ENCODE measurements at places on chromosomes 4 and X.

DNA sequence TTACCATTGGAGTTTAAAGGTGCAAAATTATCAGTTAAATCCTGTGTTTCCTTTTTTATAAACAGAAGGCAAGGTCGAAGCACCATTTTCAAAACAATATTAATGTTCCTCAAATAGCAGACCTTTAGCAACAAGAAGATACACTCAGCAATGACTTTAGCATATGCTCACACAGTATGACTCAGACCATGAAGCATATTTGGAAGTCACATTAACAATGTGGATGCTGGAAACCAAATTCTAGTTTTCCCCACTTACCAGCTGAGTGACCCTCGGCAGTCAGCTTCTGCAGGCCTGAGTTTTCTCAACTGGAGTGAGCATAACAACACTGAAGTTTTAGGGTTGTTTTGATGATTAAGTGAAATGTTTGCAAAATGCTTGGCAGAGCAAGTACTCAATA, 130.5 kb downstream of the ANK2 start:
- no peaks in the 10 kb centered on the region for H3K36me3 ChIP-seq
- H3K4me1 ChIP-seq: peaks cover 10% of the 10 kb centered on the region
- H3K27ac ChIP-seq: peak overlapping the region; percentile 26

- no peaks in the 10 kb centered on the region for H3K4me1 ChIP-seq
- H3K27me3 ChIP-seq: no peaks in the 10 kb centered on the region
These were observed 568.5 kb downstream of the IQCM start for GRCh38 chr4:149247164-149247563.

- H3K27me3 ChIP-seq: no peaks in the 10 kb centered on the region
- H3K27ac ChIP-seq: no peak overlapping the region
- H3K4me3 ChIP-seq: no peak overlapping the region
These were observed 248.0 kb upstream of the ADAMTS3 start for GRCh38 chr4:72817012-72817411.

DNA sequence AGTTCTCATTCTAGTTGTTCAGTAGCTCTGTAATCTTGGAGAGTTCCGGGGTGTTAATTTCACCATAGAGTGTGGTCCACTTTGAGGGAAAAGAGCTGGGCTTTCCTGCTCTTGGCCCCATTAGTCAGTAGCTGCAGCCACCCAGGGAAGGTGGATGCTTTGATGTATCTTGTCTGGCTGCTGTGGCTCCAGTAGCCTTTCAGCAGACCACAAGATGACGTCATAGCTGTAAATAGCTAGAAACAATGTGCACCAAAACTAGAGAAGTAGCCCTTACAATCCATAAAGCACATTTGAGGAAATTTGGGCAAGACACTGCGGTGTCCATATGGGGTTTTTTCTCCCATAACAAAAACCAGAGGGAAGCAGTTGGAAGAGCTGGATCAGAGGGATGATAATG, 32.9 kb upstream of the PRPS2 start:
- no peaks in the 10 kb centered on the region for H3K27me3 ChIP-seq
- peak; percentile 8 for DNase-seq
- H3K27ac ChIP-seq: no peak overlapping the region
- no peaks in the 10 kb centered on the region for H3K4me1 ChIP-seq

DNA sequence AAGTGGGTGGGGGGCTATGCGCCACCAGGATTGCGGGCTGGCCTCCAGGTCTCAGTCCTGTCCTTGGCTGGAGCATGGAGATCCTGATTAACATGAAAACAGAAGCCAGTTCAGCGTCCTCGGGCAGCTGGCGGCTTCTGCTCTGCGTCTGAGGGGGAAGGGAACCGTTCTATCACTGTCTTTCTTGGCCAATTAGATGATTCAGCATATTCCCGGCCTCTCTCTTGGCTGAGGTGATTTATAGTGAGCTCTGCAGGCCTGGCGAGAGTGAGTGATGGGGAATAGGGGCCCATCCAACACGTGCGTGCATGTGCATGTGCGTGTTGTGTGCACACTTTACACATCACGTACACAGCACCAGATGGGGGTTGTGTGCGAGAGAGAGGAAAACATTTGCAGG, 145.8 kb upstream of the ATP6AP2 start:
- H3K4me3 ChIP-seq: no peak overlapping the region
- DNase-seq: peak; percentile 20
- H3K27ac ChIP-seq: no peak overlapping the region
- no peaks in the 10 kb centered on the region for H3K36me3 ChIP-seq
- H3K4me1 ChIP-seq: no peaks in the 10 kb centered on the region
- H3K27me3 ChIP-seq: no peaks in the 10 kb centered on the region

DNA sequence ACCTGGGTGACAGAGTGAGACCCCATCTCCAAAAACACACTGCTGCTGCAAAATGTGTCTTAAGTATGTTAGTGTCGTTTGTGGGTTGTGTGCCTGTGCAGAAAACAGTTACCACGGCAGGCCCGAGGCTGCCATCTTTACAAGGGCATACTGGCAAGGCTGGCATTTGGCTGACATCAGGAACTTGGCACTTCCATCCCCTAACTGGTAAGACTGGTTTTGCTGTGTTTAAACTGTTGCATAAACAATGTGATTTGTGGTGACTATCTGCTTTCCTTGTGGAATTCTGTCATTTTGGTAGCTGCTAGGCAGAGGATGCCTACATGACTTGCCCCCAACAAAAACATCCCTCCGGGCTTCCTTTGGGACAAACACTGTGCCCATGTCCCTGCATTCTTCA, 12.3 kb downstream of the LRP2BP start:
- no peak overlapping the region for H3K27ac ChIP-seq
- H3K27me3 ChIP-seq: no peaks in the 10 kb centered on the region
- 0 out of 2 replicates have a peak, but pooled peaks cover 6% of the 10 kb centered on the region for H3K36me3 ChIP-seq
- no peak for DNase-seq
- no peak overlapping the region for H3K4me3 ChIP-seq
- peaks cover 12% of the 10 kb centered on the region for H3K4me1 ChIP-seq

GRCh38 chr4:117664706-117665444, 369.4 kb upstream of the NDST3 start:
- H3K36me3 ChIP-seq: no peaks in the 10 kb centered on the region
- H3K4me3 ChIP-seq: no peak overlapping the region
- H3K4me1 ChIP-seq: no peaks in the 10 kb centered on the region
- no peaks in the 10 kb centered on the region for H3K27me3 ChIP-seq
- no peak for DNase-seq

DNA sequence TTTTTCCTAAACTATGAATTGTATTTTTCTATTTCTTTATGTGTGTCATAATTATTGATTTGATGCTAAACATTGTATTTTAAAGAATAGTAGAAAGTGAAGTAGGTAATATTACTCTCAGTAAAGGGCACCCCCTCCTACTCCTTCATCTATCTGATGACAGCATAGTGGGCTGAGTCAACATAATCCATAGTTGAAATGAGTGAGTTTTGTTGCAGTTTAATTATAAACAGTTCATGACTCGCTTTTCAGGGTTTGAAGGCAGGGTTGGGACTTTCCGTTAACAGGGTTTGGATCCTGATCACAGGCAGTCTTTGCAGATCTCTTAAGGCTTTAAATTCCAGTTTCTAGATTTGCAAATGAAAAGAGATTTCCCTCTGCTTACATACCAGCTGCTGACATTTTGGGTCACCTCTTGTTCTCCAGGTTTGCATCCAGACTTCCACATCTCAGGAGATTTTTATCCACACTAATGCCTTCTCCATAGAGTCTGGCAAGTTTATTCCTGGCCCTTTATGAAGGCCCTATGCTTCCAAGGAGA, 54.0 kb upstream of the TACR3 start:
- H3K4me1 ChIP-seq: no peaks in the 10 kb centered on the region
- no peak for DNase-seq
- H3K36me3 ChIP-seq: no peaks in the 10 kb centered on the region
- no peak overlapping the region for H3K4me3 ChIP-seq
- H3K27ac ChIP-seq: no peak overlapping the region

- no peak overlapping the region for H3K27ac ChIP-seq
- DNase-seq: no peak
- no peaks in the 10 kb centered on the region for H3K27me3 ChIP-seq
- H3K36me3 ChIP-seq: no peaks in the 10 kb centered on the region
These were observed 65.7 kb downstream of the CLCN5 start for GRCh38 chrX:49988143-49988542.

DNA sequence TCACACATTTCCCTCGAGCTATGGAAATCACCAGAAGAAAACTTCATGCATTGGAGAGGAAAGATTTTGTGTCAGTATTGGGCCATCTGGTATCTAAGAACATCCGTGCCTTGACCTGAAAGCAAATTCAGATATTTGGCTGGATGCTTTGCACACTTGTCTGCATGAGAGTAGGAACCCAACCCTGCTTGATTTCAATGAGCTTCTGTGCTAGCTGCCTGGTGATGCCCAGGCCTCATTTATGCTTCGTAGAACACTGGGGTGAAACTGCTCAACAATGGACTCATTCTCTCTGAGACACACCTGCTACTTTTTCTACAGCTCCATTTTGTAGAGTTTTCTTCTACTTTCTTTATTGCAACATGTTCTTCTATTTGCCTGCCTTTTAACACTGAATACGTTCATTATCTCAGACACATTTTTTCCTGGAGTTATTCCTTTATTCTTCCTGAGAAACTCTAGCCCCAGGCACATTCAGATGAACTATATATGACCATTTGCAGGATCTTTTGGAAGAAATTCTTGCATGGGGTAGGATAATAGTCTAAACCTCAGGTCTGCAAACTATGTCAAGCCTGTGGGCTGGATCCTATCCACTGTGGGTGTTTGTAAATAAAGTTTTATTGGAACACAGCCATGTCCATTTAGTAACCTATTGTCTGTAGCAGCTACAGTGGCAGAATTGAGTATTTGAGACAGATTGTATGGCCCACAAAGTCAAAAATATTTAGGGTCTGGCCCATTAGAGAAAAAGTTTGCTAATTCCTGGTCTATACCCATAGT, 83.8 kb upstream of the CLCN4 start:
- no peak for DNase-seq
- H3K36me3 ChIP-seq: no peaks in the 10 kb centered on the region
- H3K4me1 ChIP-seq: no peaks in the 10 kb centered on the region
- no peaks in the 10 kb centered on the region for H3K27me3 ChIP-seq

DNA sequence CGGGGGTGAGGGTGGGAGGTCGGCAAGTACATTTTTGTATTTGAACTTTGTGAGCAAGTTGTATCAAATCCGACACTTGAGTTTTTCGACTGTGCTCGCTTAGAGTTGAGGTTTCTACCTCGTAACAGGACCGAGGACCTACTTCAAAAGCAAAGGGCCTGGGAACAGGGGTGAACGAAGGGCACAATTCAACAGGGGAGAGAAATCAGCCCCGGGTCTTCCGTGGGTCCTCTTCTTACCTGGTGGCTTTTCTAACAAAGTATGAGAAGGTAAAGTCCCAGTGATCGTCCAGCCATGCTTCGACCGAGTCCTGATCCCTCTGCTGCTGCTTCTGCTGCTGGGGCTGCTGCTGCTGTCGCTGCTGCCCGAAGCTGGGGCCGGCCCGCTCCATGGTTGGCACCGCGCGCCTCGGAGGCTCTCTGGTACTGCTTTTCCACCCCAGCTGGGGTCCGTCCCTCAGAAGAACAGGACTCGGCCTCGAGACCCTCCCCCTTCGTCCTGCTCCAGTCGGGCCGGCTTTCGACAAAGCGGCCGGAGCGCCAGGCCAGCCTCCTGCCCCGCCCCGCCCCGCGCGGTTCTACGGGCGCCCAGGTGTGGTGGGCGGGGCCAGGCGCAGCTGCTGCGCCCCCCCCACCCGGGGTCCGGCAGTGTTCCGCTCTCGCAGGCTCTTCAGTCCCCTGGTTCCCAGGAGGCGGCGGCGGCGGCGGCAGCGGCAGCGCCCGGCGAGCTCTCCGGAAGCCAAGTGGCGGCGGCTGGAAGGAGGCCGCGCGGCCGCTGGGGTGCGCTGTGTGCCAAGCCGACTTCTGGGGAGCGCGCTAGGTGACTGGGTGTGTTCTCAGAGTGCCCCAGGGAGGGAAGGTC, at the start of gene PDE5A:
TSS of gene PDE5A (minus strand) at position 524 of the 861 bp plus-strand sequence. CDS start at position 391, 133 bp downstream.
- no peaks in the 10 kb centered on the region for H3K36me3 ChIP-seq
- peak within 1 kb of the TSS; percentile 88 for H3K4me3 ChIP-seq
- H3K27ac ChIP-seq: 0 out of 2 replicates have a peak within 1 kb of the TSS, but pooled peaks have one; percentile 7
- DNase-seq: peak; percentile 90

DNA sequence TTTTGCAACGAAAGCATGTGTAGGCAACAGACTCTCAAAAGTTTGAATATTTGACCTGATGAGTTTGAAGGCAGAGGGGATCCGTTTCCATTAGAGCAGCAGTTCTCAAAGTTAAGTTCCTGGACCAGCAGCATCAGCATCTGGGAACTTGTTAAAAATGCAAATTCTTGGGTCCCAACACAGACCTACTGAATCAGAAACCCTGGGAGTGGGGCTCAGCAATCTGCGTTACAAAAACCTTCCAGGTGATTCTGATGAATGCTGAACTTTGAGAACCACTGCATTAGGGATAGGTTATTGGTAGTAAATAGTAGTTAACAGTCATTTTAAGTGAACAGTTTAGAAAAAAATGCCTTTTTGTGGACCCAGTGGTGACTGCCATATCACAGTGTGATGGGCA, 98.8 kb downstream of the PDE5A start:
- no peak overlapping the region for H3K27ac ChIP-seq
- H3K4me1 ChIP-seq: peaks cover 24% of the 10 kb centered on the region
- no peak for DNase-seq
- H3K27me3 ChIP-seq: no peaks in the 10 kb centered on the region

- no peaks in the 10 kb centered on the region for H3K27me3 ChIP-seq
- DNase-seq: no peak
- no peak overlapping the region for H3K27ac ChIP-seq
- no peak overlapping the region for H3K4me3 ChIP-seq
- H3K36me3 ChIP-seq: no peaks in the 10 kb centered on the region
- H3K4me1 ChIP-seq: no peaks in the 10 kb centered on the region
These were observed 33.5 kb upstream of the ELOVL6 start for GRCh38 chr4:110231869-110232268.

GRCh38 chr4:5719350-5720055, 8.5 kb downstream of the EVC start:
- peaks cover 27% of the 10 kb centered on the region for H3K4me1 ChIP-seq
- no peaks in the 10 kb centered on the region for H3K27me3 ChIP-seq
- no peak overlapping the region for H3K27ac ChIP-seq
- no peak for DNase-seq

DNA sequence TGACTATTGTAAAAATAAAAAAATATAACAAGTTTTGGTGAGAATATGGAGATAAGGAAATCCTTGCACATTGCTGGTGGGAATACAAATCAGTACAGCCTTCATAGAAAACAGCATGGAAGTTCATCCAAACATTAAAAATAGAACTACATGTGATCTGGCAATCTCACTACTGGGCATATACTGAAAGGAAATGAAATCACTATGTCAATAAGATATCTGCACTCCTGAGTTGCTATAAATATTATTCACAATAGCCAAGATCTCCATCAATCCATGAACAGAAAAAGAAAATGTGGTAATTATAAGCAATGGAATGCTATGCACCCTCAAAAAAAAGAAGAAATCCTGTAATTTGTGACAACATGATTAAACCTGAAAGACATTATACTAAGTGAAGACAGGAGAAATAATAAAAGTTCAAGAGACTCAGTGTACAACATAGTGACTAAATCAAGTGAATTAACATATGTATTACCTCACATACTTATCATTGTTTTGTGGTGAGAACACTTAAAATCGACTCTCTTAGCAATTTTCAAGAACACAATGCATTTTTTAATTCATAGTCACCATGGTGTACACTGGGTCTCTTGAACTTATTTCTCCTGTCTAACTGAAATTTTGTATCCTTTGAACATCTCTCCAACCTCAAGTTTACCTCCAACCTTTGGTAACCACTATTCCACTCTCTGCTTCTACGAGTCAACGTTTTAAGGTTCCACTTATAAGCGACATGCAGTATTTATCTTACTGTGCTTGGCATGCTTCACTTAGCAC, 1703.7 kb upstream of the AGA start:
- no peaks in the 10 kb centered on the region for H3K4me1 ChIP-seq
- H3K27ac ChIP-seq: no peak overlapping the region
- no peak overlapping the region for H3K4me3 ChIP-seq
- H3K27me3 ChIP-seq: no peaks in the 10 kb centered on the region
- DNase-seq: no peak
- no peaks in the 10 kb centered on the region for H3K36me3 ChIP-seq
